ENCODE measurements at places on chromosomes 13 and 19.

DNA sequence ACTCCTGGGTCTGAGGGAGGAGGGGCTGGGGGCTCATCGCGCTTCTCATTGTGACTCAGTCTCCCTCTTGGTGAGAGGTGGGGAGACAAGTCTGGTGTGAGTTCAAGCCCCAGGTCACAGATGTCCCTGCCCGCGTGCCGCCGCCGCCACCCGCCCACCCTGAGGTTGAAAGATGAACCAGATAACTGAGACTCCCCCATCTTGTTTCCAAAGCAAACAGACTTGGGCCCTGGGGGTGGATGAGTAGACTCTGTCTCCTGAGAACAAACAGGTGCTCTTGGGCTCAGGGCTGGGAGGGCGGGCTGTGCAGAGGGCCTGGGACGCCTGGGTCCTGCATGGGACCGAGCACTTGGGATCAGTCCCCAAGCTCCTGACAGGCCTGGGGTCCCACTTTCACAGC lies 567 bp downstream of the SBK2 start:
- DNase-seq = no peak

DNA sequence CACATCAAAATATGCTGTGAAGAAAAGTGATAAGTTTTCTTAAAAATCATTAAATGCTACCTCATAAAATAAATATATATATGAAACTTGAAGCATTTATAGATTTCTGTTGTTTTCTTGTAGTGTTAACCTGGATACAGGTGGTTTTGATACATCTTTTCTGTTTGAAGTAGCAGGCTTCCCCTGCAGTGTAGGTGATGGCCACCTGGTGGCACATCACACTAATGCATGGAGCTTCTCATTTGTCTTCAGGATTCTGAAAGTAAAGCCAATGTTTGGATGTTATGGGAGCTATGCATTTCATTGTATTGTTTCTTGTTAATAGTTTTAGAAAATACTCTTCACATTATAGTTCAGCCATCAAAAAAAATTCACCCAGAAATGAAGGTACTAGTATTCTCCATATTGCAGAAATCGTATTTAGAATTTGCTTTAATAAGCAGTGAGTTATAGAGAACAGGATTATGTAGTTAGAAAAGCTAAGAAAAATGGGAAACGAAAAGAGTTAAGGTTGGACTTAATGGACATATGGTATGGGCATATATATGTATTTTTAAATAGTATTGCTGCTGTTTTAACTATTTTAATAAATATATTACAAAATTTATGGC lies 18.7 kb downstream of the GPR180 start:
- DNase-seq = peak; percentile 64

GRCh38 chr19:10260141-10260584 lies 8.1 kb downstream of the MRPL4 start:
- no peak for DNase-seq

DNA sequence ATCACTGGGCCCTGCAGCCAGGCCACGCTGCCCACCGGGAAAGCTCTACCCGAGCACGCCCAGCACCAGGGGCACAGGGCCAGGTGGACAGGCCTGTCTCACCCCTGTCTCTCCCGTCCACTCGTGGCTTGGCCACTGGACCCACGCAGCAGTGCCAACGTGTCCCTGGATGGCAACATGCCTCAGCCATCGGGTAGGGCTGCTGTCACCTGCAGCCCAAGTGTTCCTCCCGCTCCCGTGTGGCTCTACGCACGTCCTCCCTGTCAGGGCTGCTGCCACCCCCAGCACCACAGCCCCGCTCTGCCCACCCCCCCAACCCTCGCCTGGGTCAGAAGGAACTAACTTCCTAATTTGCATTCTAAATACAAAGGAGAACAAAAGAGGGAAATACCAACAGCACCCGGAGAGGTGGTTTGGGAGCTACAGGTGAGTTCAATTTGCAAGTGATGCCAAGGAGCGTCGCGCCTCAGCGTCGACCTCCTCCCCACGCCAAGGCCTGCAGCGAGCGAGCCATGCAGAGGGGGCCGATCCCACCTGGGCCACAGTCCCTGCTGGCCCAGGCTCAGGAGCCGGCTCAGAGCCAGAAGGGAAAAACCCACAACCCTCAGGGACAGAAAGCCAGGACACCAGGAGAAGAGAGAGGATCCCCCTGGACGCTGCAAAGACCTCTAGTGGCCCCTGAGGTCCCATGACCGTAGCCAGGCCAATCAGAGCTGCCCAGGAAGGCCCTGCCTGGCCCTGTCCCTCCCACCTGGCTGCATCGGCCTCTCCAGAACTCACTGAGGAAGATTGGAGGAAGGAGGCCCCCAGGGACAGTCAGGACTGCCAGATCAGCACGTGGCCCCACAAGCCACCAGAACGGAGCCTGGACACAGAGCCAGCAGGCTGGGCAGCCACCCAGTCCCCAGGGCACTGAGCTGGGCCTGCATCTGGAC lies 128.4 kb upstream of the SPACA7 start:
- DNase-seq = no peak

DNA sequence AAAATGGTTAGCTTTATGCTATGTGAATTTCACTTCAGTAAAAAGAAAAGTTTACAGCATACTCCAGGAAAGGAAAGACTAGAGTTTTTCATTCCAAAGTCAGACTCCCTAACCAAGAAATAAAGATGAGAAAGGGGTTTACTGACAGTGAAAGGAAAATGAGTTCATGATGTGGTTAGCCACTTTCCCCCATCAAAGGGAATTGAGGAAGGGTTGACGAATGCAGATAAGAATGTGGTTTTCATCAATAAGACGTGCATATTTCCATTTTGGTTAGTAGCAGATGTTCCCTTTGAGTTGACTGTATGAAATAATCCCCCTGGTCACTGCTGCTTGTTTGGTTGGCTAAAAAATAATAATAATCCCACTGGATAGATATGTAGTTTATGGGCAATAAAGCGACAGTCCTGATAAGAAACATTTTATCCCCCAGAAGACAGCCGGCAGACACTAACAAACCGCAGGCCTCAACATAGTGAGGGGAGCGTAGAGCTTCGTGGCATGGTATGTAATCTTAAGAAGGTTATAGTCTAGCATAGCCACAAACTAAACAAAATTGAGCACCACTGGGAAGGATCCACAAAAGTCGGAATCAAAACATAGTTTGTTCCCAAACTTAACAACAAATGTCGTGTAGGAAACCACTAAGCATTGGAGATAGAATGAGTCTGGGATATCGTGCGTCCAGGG lies 114.8 kb downstream of the COL4A2 start:
- no peak for DNase-seq

Data from NCI-H345 (cell line).